ENCODE measurements at places on chromosomes 13 and 19.

GRCh38 chr19:48000846-48001245, 6.4 kb downstream of the ELSPBP1 start:
- no peak for DNase-seq

GRCh38 chr19:2768365-2769132, 14.5 kb downstream of the SGTA start:
- no peak for DNase-seq

DNA sequence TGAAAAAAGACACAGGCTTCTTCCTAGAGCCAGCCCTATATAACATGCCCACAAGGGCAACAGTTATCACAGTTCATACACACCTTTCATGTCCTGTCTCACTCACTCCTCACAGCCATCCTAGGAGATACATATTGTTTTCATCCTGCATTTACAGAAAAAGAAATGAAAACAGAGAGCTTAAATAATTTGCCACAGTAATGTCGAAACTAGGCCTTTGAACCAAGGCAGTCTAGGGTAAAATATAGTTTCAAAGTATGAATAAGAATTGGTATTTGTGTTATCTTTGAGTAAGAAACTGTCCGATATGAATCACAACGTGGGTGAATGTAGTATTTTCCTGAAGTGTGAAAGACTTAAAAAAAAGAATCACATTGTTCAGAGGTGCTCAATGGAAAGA, 26.8 kb downstream of the CLDN10 start:
- no peak for DNase-seq

DNA sequence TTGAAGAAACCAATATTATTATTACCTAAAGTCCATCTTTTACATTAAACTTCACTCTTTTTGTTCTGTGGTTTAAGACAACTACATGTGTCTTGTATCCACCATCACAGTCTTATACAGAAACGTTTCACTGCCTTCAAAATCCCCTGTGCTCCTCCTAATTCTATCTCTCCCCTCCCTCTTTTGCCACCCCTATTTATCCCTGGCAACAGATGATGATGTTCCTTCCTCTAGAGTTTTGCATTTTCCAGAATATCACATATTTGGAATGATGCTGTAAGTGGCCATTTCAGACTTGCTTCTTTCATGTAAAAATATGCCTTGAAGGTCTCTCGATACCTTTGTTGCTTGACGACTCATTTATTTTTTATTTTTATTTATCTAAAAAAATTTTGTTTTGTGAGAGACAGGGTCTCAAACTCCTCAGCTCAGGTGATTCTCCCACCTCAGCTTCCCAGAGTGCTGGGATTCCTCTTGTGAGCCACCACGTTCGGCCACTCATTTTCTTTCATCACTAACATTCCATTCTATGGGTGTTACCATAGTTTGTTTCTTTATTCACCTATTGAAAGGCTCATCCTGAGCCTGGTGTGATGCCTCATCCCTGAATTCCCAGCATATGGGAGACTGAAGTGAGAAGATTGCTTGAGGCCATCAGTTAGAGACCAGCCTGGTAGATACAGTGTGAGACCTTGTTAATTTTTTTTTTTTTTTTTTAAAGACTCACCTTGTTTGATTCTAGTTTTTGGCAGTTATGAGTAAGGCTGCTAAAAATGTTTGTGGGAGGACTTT, 8.4 kb downstream of the ZNF763 start:
- DNase-seq = no peak

DNA sequence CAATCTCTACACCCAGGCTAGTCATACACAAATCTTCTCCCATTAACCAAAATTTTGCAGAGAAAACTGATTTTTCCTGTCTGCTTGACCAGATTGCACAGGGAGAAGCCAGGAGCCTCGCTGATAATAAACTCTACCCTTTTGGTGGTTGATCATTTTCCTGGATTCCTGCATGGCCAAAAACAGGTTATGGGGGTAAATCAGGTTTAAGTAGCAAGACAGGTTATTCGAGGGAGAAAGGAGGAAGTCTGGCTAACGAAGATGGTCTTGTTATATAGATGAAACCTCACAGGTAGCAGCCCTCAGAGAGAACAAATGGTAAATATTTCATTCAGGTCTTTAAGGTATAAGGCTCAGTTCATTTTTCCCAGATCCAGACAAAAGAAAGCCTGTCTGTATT, 16.0 kb upstream of the CEACAM6 start:
- DNase-seq = no peak

DNA sequence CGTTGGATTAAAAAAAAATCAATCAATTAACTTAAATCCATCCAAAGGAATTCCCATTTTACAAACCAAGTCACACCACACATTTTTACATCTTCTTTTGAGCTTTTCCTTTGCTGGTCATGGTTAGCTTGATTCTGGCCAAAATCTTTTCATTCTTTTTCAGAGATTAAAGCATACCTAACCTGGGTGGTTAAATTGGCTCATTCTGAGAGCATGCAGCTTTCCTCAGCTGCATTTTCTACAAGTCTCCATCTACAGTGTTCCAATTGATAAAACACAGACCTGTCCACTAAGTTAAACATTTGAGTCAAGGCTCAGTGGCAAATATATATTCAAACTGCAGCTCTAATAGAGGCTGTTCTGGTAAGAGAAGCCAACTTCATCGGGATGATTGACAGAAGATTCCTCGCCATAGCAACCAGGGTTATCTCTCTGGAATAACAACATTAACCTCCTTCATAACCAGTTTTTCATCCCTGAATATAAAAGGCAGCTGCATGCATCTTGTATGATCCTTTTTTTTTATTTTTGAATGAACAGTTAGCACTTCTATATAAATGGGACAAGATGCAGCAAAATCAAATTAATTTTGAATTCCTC, 106.2 kb downstream of the DNAJC15 start:
- DNase-seq = no peak

DNA sequence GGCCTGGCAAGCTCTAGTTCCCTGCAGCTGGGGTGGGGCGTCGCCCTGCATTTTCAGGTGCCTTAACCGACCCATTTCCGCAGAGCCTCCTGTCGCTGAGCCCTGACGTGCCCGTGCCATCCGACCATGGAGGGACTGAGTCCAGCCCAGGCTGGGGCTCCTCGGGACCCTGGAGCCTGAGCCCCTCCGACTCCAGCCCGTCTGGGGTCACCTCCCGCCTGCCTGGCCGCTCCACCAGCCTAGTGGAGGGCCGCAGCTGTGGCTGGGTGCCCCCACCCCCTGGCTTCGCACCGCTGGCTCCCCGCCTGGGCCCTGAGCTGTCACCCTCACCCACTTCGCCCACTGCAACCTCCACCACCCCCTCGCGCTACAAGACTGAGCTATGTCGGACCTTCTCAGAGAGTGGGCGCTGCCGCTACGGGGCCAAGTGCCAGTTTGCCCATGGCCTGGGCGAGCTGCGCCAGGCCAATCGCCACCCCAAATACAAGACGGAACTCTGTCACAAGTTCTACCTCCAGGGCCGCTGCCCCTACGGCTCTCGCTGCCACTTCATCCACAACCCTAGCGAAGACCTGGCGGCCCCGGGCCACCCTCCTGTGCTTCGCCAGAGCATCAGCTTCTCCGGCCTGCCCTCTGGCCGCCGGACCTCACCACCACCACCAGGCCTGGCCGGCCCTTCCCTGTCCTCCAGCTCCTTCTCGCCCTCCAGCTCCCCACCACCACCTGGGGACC, 1.2 kb downstream of the ZFP36 start:
- peak; percentile 36 for DNase-seq

DNA sequence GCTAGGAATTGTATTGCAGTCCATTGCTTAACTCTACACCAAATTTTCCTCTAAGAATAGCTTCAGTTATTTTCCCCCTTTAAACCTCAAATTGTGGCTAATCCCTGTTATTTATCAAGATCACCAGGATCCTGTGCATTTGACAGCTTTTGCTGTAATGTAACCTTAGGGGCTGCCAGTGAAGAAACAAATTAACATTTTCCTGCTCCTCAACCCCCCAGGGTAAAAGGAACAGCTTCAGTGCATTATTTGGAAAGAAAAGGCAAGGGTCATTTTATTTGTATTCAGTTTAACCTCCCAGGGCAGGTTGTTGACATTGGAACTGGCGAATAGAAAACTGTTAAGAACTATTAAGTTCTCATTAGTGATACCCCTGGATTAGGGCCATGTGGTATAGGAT, 57.0 kb downstream of the PCDH20 start:
- DNase-seq = no peak

DNA sequence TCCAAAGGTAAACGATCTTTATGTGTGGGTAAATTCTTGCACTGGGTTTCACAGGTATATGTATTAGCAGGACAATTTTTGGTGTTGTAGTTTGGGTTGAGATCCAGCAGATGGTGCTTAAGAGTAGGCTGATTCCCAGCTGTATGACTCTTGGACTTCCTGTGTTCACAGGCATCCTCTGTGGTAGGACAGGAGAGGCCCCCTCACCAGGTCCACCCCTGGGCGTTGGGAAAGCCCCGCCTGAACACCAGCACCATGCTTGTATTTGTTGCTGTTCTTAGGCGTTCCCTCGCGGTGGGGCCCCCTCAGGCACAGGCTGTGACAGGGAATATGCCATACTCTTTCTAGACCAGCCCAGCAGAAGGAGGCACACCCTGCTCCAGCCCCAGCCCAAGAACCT, 49.5 kb upstream of the PCDH17 start:
- no peak for DNase-seq

DNA sequence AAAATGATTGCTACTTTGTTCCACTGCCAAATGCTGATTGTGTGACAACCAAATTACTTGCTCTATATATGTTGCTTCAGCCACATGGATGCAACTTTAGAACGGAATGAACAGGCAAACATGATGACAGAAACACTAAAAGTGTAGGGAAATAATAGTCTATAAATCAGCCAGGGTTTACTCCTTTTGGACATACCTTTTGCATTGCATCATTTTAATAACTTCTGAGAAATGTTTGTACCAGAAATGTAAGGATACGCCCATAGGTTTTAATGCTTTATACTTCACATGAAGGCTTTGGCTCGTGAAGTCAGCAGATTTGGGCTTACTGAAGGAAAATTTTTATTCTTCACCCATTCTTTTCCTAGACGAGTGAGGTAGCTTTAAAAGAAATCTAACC, 141.0 kb downstream of the POSTN start:
- DNase-seq = no peak

GRCh38 chr13:94515374-94515773, 35.9 kb upstream of the DCT start:
- no peak for DNase-seq

- DNase-seq = peak; percentile 47
Observed at GRCh38 chr19:6161271-6161850, 25.9 kb downstream of the ACSBG2 start.

DNA sequence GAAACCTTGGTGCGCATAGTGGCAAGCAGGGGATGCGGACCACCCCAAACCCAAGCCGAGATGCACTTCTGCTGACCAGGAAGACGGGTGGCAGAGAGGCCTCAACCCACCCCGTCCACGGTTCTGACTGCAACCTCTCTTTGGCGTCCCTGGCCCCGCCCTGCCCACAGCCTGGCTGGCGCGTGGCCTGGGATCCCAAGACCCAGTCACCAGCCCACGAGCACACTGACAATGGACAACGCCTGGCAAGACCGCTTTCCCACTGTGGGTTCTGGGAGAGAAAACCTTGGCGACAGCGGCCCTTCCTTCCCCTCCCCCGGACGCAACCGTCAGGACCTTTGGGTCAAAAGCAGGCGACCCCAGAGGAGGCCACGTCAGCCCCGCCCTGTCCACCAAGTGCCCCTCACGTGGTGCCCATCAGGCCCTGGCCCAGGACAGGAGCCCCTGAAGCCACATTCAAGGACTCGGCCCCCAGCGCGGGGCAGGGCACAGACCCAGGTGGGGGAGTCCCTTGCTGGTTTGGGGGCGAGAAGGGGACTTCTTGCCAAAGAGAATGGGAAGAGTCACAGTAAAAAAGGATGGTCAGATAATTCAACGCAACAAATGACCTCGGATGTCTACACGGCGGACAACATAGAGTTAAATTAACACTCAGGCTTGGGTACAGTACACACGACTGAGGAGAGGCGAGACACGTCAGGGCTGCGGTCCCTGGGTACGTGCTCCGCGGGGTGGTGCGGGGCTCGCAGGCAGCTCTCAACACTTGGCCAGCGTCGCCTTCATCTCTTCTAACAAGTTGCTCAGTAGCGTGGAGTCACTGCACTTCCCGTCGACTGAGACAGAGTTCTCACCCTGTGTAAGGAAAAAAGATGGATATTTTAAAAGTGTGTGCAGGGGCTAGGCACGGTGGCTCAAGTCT, 5.0 kb downstream of the IZUMO4 start:
- no peak for DNase-seq

DNA sequence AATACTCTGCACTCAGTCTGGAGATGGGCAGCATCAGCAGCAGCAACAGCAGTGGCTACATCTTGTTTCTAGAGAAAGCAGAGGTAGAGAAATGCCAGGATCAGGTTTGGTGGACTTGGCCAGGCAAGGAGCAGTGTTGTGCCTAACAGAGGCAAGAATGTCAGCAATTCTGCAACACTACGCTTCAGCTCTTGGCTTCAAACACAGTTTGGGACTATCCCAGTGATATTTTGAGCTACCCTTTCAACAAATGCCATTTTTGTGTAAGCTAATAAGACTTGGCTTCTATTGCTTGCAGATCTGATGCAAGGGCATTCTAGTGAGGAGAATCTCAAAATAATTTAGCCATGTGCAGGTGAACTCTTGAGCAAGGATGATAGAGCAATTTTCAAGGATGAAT, 271.3 kb downstream of the PCDH20 start:
- no peak for DNase-seq
